ENCODE measurements at places on chromosomes 2 and 18. TPM values are rescaled to one million over a fixed set of nuclear protein-coding genes. Genes with fewer than 3 reads are reported as not detected.

Gene SLC16A14
- total RNA-seq, result 7.9 TPM

GRCh38 chr2:172953970-172954852 lies 121.4 kb upstream of the MAP3K20 start:
- no peak for DNase-seq

Gene PIEZO2
- 0.34 TPM for total RNA-seq

DNA sequence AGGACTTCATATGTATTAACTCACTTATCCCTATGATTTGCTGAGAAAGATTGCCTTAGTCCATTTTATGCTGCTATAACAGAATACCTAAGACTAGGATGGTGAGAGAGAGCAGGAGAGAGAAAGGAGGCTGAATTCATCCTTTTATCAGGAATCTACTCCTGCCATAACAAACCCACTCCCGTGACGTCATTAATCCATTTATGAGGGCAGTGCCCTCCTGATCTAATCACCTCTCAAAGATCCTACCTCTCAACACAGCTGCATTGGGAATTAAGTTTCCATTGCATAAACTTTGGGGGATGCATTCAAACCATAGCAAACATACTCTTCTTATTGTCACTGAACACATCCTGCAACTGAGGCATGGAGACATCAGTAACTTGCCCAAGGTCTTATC lies 122.0 kb downstream of the VIT start:
- no peak for DNase-seq

GRCh38 chr18:76691800-76692199 lies 130.6 kb upstream of the ZNF236 start:
- DNase-seq, result no peak

- DNase-seq, result no peak
Observed at GRCh38 chr2:222301053-222301795, 2.4 kb upstream of the PAX3 start.

GRCh38 chr18:22436136-22436535 lies 18.4 kb upstream of the CTAGE1 start:
- DNase-seq, result no peak

DNA sequence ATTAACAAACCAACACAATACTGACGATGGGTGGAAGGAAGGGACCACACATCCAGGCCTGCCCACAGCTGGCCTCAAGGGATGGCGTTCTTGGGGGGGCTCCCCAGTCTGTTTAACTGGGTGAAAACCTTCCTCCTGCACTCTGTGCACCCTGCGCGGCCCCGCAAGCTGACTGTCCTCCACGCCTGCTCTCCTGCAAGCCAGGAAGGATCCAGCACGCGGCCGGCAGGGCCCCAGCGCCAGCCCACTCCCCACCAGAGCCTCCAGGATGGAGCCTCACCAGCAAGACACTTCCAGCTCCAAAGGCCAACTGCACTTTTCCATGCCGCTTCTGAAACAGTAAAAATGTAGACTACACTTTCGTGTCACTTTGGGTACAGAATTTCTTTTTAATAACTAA lies 135.1 kb downstream of the ZNF516 start:
- no peak for DNase-seq

Gene HJURP
- 64.1 TPM for total RNA-seq

Gene ZRANB3
- total RNA-seq, result 12.0 TPM

GRCh38 chr18:47901624-47902362 lies 28.7 kb downstream of the SMAD2 start:
- no peak for DNase-seq

Gene PLEK
- total RNA-seq, result 0.22 TPM

Gene SLC30A3
- 20.5 TPM for total RNA-seq

DNA sequence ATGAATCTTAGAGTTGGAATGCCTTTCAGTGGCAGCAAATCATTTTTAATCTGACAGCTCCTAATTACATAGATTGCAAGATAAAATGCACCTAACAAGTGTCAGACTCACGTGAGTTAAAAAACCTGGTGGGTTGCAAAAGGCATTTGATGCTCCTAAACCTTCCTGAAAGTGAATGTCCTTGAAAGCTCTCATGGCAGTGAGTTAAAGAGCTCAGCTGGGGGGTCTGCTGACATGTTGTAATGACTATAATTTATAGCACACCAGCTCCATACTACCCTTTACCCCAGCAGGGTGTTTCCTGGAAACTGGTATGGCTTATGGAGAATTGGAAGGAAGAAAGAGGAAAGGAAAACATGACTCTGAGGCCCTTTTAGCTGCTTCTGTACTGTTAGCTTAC lies 91.9 kb upstream of the CAVIN2 start:
- no peak for DNase-seq

DNA sequence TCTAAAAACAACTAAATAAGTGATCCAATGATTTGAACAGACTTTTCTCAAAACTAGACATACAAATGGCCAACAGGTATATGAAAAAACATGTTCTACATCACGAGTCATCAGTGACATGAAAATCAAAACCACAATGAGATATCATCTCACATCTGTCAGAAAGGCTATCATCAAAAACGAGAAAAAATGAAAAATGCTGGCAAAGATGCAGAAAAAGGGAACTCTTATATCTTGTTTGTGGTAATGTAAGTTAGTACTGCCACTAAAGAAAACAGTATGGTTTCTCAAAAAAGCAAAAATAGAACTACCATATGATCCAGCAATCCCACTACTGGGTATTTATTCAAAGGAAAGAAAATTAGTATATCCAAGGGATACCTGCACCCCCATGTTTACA lies 255.3 kb upstream of the FBXO11 start:
- no peak for DNase-seq

- no peak for DNase-seq
Observed at GRCh38 chr2:22078701-22079100, 954.9 kb downstream of the TDRD15 start.

GRCh38 chr18:55419947-55420664 lies 167.9 kb downstream of the TCF4 start:
- no peak for DNase-seq

DNA sequence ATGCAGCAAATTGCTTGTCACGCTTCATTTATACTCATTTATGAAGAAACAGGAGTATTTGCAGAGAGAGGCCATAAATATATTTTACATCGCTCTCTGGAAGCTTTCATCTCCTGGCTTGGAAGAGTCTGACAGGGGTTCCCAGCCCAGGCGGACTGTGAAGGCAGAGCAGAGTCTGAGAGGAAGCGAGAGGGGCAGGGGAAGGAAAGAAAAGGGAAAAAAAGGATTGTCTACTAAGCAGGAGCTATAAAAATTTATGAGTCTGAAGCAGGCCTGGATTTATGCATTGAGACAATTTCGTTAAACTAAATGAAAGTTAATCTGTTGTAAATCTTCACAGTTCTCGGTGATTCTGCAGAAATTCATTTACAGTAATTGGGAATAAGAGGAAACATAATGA lies 143.9 kb upstream of the GYPC start:
- DNase-seq, result no peak
